ENCODE measurements at places on chromosomes 3 and 15.

DNA sequence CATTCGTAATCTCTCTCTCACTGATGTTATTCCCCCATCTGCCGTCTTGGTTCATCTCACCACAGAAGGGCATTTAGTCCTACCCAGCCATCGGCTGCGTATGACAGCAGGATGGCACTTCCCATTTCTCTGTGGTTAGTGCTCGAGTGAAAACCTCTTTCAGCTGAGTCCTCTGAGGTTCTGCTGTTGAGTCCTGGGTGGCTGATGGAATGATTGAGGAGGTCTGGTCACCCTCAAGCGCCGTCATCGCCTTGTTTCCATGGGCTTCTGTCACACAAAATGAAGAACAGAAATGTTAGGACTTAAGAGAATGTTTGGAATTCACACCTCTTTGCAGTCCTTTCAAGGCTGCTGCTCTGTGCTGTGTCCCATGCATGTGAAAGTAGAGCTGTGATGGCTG lies 9.4 kb upstream of the SACM1L start:
- DNase-seq, result peak; percentile 35

DNA sequence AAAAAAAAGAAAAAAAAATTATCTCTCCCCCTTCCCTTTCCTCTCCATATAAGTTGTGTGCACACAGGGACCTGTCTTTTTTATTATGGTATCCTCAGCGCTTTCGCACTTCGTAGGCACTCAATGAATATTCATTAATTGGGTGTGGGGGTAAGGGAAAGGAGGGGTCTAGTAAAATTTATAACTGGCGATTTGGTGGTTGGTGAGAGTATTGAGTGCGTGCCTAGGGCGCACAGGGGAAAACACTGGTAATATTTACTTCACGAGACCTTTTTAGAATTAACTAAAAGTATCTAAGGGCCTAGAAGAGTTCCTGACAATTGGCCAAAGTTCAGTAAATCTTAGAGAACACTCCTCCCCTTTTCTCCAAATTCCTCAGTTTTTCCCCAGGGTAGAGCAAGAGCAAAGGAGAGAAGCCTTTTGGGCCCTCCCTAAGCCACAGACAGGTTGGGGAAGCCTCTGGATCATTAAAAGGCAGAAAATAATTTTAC lies 25.7 kb downstream of the TYRO3 start:
- DNase-seq, result no peak

DNA sequence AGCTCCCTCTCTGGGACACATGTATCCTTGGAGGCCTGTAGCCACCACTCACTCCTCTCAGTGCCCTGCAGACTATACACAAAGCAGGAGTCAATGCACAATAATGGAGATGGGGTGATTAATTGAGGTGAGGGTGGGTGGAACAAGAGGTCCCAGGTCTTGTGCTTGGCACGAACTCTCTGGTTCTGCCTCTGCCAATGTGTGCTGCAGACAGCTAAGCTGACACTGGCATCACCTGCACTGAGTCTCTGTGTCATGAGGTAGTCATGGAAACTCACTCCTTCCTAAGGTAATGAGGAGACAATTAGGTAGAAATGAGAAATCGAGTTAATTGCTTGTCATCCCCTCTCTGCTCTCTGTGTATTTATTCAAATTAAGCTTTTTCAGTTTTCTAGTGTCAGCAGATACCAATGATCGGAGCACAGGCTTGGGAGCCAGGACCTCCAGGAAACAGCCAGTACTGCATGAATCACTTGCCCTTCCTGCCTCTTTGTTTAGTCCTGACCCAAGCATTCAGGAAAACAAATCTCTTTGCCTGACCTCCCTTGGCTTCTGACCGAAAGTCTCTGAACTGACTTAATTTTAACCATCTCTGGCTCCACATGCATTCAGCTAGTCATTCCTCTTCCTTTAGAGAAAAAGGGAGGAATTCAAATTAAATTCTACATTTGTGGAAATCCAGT lies 56.7 kb downstream of the DRD3 start:
- DNase-seq, result no peak

DNA sequence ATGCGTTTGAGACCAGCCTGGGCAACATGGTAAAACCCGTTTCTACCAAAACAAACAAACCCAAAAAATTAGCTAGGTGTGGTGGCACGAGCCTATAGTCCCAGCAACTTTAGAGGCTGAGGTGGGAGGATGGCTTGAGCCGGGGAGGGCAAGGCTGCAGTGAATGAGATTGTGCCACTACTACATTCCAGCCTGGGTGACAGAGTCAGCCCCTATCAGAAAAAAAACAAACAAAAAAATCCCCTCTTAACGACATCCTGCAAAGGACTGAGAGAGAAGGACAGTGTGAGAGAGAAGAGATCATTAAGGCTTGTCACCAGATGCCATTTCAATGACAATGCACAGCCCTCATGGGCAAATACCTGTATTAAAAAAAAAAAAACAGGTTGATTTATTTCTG lies 266.7 kb upstream of the ATP10A start:
- DNase-seq, result no peak

DNA sequence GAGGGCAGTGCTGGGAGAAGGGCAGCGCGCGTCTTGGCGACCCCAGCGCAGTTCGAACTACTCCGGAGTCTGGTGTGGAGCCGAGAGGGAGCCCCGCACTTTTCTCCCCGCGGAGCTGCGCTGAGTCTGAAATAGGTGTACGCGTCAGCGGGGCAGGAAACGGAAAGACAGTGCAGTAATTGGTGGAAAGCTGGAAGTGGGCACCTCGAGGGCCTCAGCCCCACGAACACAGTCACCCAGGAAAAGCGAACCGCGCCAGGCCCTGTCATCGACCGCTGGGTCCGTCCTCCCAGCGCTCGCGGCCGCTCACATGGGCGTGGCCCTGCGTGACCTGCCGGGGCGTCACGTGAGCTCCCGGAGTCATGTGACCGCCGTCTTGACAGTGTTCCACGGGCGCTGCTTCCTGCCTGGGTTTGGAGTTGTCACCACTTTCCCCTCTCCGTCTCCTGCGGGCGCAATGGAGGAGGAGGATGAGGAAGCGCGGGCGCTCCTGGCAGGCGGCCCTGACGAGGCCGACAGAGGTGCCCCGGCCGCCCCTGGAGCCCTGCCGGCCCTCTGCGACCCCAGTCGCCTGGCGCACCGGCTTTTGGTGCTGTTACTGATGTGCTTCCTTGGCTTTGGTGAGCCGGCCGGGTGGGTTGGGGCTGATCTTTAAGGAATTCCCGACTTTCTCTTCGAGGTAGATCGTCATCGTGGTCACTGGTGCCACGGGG lies at the start of gene MFSD1:
MFSD1 (plus strand) TSS at position 359 of the 713 bp plus-strand sequence; CDS start at position 458, 99 bp downstream.
- DNase-seq, result peak; percentile 74
